ENCODE measurements at places on chromosomes 4 and X. TPM values are rescaled to one million over a fixed set of nuclear protein-coding genes. Genes with fewer than 3 reads are reported as not detected.

DNA sequence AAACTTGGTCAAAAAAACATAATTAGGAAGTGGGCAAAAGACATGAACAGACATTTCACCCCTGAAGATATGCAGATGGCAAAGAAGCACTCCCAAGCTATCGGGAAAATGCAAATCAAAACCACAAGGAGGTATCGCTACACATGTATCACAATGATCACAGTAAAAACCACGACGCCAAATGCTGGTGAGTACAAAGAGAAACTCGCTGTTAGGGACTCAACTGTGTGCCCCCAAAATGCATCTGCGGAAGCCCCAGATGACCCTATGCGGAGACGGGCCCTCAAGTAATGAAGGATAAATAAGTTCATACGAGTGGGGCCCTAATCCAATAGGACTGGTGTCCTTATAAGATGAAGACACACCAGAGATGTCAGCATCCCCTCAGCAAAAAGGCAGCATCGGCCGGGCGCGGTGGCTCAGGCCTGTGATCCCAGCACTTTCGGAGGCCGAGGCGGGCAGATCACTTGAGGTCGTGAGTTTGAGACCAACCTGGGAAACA, 10.2 kb downstream of the GAK start:
- peak; percentile 33 for DNase-seq

DNA sequence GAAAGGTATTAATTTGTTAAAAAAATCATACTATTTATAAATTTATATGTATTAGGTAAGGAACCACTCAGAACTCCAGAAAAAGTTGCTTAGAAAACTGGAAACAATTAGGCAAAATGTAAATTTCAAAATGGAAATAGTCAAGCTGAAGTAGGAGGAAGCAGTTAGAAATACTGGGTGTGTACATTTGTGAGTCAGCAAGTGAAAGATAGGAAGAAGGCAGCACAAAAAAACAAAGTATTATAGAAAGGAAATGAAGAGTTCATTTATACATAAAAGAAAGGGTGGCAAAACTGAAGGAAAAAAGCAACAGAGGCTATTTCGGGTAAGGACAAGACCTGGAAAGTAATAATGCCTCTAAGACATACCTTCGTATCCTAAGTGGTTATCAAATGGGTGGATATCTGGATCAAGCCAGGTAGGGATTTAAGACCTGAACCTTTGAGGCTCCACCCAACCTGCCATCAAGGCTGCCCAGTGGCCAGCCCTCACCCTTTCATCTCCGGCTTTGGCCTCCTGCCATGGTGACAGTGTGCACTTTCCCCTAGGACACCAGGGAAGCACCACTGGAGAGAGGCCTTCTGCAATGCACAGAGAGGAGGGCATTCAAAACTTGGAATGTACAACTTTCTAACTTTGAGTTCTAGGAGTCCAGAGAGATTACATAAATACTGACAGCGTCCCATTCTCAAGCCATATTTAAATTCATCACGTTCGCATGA, at the start of gene LRRC66:
Gene LRRC66, minus strand, starts transcription at position 428 of the 722 bp plus-strand sequence. CDS start 2,750 bp downstream, outside the sequence.
- DNase-seq: no peak

DNA sequence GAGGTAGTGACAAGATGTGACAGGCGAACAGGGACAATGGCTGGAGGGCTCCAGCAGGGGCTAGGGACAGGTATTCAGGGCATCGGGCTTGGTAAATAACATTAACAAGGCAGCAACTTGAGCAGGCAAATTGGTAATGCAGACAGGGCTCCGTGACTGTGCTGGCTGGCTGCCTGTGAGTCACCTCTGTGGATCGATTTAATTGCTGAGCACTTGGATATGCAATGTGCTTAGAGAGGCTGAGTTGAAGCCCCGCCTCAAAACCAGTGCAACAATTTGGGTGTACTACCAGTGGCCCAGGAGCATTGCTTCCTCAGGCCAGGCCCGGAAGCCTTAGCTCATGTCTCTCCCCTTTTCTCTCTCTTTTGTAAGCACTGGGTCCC, 19.5 kb downstream of the CNGA2 start:
- DNase-seq: peak; percentile 85

DNA sequence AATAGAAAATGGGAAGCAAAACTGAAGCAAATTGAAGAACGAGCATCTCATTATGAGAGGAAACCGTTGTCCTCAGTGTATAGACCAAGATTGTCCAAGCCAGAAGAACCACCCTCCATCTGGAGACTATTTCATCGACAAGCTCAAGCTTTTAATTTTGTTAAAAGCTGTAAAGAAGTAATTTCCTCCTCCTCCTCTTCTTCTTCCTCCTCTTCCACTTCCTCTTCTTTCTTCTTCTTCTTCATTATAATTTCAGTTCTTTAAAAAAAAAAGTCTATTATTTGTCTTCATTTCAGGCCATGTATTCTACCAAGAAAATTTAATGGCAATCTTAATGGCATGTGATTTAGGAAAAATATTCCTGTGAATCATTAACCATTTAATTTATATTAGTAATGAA, 7.6 kb downstream of the PRIMPOL start:
- DNase-seq: no peak

GRCh38 chrX:26083093-26083492, 55.0 kb upstream of the MAGEB18 start:
- DNase-seq: no peak

Gene MAOB
- total RNA-seq: 0.77 TPM

Gene HDX
- total RNA-seq: 8.9 TPM

Gene SSX2
- total RNA-seq: not detected

GRCh38 chr4:4884611-4885010, 25.1 kb downstream of the MSX1 start:
- DNase-seq: no peak

Gene COL25A1
- total RNA-seq: 10.5 TPM

- DNase-seq: peak; percentile 59
Measured at GRCh38 chrX:24464836-24465531, at the start of gene PDK3. Gene PDK3 (plus strand): TSS chrX:24465286. CDS start chrX:24465456, 170 bp downstream.

DNA sequence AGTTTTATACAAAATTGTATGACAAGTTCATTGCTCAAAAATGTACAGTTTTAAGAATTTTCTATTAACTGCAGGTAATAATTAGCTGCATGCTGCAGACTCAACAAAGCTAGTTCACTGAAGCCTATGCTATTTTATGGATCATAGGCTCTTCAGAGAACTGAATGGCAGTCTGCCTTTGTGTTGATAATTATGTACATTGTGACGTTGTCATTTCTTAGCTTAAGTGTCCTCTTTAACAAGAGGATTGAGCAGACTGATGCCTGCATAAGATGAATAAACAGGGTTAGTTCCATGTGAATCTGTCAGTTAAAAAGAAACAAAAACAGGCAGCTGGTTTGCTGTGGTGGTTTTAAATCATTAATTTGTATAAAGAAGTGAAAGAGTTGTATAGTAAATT, 131.0 kb downstream of the TET2 start:
- no peak for DNase-seq

Gene JCHAIN
- total RNA-seq: not detected

DNA sequence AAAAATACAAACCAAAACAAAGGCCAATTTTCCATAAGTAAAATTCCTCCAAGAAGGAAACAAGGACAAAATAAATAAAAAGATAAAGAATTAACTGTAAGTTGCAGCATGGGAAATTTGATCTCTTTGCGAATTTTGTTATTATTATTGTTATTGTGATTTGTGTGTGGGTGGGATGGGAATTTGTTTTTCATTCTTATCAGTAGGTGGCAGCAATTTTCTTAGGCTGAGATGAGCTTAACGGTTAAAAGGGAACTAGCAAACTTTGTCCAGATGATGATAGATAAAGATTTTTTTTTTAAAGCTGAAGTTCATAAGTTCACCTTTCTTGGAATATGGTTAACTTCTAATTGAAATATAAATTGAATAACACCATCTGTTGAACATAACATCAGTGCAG, 83.2 kb upstream of the IL1RAPL2 start:
- DNase-seq: no peak

DNA sequence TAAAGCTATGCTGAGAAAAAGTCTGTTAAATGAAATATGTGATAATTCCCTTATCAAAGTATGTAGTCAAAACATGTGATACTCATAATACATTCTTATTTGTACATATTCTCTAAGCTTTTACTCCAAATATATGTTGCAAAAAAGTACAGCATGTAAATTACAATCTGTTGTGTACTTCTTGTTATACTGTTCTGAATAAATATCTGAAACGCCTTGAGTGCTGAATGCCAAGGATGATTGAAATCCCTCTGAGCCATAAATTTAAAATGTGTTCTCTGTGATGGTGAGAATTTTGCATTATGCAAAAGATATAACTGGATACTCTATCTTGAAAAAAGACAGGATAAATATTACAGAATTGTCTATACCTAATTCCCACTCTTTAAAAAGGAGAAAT, 1128.0 kb downstream of the STPG2 start:
- DNase-seq: no peak

- no peak for DNase-seq
Measured at GRCh38 chr4:93359586-93359985, 469.0 kb upstream of the ATOH1 start.

DNA sequence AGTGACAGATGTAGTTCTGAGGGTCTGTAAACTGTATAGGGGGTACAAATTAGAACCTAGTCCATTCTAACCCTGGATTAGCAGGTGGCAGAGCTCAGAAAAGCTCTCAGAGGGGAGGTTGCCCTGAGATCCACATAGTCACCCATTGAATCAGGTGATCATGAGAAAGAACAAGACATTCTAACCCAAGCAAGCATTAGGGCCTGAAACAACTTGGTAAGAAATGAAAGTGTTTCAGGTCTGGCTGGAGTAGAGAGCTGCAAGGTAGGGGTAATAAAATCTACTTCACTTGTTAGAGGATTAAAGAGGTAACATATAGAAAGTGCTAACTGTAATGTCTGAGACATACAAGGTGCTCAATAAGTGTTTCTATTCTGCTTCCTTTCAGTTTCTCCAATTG, 8.8 kb upstream of the BMP2K start:
- DNase-seq: no peak

Gene NEUROG2
- total RNA-seq: not detected

DNA sequence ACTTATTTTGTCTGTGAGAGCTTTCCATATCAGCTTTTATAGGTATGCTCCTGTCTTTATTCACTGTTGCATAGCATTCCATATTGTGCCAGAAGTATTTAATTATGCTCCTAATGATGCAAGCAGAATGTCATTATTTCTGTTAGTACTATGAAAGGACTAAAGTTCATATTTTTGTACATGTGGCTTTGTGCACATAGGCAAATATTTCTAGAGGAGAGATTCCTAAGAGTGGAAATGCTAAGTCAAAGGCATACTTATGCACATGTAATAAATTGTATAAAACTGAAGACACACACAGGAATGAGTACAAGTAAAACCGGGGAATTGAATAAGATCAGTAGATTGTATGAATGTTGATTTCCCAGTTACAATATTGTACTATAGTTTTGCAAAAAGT, 1.9 kb upstream of the ASB9 start:
- no peak for DNase-seq

DNA sequence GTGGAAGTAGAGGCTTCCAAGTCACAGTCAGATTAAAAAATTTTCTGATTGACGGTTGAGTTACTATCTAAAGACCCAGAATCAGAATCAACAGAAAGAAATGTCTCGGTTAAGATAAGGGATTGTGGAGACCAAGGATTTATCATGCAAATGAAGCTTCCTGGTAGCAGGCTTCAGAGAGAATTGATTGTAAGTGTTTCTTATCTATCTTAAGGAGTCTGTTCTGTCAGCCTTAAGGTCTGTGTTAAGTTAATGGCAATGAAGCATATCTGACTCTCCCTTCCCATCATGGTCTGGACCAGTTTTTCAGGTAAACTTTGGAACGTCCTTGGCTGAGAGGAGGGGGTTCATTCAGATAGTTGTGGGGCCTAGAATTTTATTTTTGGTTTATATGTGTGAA, 780.2 kb downstream of the FAM133A start:
- DNase-seq: no peak

Gene TRIM2
- total RNA-seq: 51.8 TPM

Gene SCML2
- 1.2 TPM for total RNA-seq

GRCh38 chrX:39953879-39954278, 143.9 kb downstream of the BCOR start:
- peak; percentile 80 for DNase-seq

GRCh38 chrX:111151764-111152163, 55.8 kb downstream of the PAK3 start:
- DNase-seq: no peak

DNA sequence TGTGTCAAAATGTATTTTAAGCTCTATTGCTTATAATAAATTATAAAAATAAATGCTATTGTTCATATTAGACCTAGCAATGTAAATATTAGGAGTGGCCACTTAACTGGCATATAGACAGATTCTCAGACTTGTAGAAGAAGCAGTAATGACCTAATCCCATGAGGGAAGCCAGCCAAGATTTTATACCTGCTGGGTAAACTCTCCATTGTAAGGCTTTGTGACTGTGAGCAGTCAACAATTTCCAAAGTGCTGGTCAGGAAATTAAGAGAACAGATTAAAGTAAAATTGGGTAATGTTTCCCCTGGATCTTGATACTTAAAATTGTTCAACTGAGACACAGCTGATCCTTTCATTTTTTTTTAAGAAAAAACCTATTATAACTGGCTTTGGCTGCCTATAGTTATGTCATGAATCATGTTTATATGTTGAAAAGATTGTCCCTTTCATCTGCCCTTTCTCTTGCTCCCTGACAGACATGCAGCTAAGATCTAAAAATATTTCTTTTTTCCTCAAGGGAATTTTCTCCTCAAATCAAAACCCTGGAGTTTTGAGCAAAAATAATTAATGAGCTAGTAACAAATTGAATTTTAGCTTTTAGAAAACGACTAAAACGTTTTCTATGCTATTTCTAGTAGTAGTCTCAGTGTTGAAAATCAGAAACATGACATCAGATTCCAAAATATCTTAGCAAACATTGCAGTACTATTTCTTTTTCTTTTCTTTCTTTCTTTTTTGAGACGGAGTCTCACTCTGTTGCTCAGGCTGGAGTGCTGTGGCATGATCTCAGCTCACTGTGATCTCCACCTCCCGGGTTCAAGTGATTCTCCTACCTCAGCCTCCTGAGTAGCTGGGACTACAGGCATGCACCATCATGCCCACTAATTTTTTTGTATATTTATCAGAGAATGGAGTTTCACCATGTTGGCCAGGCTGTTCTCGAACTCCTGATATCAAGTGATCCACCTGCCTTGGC, 77.9 kb downstream of the ADGRL3 start:
- DNase-seq: peak; percentile 2

Gene REPS2
- 1.2 TPM for total RNA-seq

DNA sequence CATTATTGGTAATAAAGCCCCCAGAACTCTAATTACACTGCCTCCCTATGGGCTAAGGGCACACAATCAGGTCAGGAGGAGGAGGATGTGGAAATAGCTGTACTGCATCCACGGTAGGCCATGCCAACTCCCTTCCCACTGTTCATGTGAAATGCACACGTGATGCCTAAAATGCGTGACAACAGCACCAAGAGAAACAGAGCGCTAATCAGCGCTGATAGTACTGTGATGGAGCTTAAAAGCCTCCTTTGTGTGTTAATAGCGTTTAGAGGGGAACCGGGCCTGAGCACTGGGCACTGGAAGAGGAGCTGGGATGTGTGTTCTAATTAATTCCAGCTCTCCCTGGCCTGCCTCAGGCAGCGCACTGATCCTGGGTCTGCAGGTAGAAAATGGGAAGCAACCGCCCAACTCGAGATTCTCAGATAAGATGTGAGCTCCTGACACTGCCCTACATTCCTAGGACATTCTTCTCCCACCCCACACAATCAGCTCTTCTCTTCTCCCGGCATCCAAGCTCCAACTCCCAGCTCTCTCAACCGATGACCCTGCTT, 12.9 kb downstream of the DCTD start:
- DNase-seq: no peak
